G401 (cell line): ENCODE measurements at places on chromosomes 13 and 19. TPM values are rescaled to one million over a fixed set of nuclear protein-coding genes. Genes with fewer than 3 reads are reported as not detected.
A peak's percentile ranks its signal among the peaks of the same experiment; 100 is the strongest.

GRCh38 chr19:44737238-44738071, 11.1 kb upstream of the BCL3 start:
- DNase-seq = no peak

- peak; percentile 99 for DNase-seq
These were observed 52.2 kb downstream of the RFC3 start for GRCh38 chr13:33870046-33870668.

DNA sequence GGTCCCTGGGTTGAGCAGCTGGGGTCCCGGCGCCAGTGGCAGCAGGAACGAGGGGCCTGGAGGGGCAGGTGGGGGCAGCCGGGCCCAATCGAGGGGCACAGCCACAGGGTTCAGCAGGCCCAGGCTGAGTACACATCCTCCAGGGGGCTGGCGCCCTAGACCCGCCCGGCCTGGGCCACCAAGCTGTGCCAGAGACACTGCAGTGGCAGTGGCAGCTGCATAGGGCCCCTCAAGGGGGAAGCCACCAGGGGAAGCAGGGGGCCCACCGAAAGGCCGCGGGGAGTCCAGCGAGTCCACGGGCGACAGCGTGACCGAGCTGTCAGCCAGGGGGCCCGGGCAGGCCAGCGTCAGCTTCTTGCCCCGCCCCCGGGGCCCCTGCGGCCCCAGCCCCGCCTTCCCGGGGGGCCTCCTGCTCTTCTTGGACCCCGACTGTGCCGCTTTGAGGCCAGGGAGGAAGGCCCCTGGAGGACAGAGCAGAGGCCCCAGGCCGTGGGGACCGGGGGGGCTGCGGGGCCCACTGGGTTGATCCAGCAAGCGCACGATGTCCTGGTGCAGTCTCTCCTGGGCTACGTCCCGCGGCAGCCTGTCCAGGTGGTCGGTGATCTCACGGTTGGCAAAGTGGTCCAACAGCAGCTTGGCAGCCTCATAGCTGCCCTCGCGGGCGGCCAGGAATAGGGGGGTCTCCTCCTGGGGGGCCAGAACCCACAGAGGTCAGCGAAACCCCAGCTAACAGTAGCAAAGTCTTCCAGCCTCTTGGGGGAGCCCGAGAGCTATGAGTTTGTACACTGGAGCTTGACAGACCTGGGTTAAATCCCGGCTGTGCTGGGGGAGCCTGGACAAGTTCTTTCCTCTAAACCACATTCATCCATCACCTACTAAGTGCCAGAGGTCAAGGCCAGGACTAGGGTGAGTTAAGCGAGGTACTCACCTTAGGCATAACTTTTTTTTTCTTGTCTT, 39.5 kb downstream of the NOTCH3 start:
- no peak for DNase-seq

GRCh38 chr19:51800473-51801244, 5.7 kb downstream of the FPR3 start:
- DNase-seq = no peak

The MYH14 gene
- total RNA-seq = 8.8 and 10.3 TPM in 2 replicates

GRCh38 chr13:112446347-112446861, 70.2 kb downstream of the SPACA7 start:
- DNase-seq = no peak

GRCh38 chr19:53034948-53035675, 9.4 kb upstream of the ERVV-2 start:
- DNase-seq = no peak

DNA sequence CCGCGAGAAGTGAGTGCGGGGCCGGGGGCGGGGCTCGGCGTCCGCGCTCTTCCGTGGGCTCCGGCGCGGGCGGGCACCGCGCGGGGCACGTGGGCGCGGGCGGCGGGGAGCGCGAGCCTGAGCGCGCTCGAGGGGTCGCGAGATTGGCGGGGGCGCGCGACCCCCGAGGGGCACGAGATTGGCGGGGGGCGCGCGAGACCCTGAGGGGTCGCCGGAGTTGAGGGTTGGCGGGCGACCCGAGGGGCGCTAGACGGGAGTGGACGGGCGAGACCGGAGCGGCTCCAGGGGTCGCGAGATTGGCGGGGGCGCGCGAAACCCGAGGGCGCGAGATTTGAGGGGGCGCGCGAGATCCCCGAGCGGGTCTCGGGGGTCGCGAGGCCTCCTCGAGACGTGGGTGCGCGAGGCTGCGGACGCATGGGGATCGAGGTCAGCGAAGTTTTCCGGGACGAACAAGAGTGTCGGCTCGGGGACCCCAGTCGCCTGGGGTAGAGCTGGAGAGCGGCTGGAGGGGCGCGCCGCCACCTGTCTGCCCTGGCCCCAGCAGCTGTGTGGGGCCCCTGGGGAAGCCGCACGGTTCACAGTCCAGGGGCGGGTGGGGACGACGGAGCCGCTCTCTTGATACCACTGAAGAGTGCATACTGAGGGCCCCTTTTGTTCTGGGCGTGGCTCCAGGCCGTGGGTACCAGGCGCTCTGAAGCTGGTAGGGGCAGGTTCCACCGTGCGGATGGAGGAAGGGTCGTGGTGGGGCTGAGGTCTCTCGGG, 682 bp downstream of the SSBP4 start:
- DNase-seq = no peak
